T47D (cell line): ENCODE measurements at places on chromosomes 7 and 10.

- DNase-seq: no peak
These were observed 123.4 kb upstream of the ACBD5 start for GRCh38 chr10:27364028-27364427.

DNA sequence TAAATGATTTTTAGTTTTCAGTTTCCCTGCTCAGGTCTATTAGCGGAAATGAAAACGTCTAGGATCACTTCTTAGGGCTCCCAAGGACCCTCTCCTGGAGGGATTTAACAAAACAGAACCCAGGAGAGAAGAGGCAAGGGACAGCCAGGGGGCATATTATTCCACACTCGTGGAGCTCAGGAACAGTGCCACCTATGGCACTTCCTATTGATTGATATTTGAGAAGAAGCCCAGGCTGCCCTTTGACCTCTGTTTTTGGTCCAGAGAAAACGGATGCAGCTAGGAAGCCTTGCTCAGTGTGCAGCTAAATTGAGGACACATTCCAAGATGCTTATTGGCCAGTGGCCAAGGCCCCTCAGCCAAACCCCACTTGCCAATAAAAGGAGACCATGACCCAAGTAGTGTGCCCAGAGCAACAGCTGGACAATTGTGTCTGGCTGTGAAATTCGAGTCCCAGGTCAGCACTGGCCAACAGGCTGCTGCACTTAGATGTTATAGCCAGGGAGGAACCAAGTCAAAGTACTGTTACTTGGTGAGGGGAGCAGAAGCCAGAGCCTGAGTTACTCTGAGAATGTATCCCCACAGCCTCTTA is 24.0 kb upstream of the GPNMB start:
- no peak for DNase-seq

DNA sequence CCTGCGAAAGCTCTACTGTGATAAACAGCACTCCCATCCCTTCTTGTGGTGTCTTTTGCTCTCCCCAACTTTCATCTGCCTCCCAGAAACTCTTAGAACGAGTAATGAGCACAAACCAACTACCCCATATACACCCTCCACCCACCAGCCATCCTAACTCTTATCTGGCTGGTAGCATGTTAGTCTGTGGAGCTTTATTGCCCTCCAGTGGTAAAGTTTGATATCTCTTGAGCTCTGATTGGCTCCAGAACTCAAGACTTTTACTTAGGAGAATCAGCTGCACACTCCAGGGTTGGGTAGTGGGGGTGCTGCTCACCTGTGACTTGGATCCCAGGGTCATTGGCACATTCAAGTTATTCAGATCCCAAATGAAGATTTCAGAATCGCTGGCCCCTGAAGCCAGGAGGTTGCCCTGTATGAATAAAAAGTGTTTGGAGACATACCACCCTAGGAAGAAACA is 10.9 kb downstream of the SEC31B start:
- DNase-seq: peak; percentile 68

DNA sequence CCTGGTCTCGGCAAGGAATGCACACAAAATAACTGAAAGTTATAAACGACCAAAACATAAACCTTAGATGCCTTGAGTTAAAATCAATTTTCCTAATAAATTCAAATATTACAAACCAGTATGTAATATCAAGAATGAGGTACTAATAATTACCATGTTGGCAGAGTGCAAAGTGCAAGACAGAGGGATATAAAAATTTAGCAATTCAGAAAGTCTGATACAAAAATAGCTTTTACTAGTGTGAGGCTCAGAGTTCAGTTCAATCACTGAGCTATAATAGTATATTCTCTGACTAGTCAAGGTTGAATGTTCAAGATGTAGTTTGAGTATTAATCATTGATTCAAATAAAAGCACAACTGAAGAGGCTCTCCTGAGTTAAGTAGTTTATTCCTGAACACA is 4.8 kb upstream of the AUTS2 start:
- no peak for DNase-seq

DNA sequence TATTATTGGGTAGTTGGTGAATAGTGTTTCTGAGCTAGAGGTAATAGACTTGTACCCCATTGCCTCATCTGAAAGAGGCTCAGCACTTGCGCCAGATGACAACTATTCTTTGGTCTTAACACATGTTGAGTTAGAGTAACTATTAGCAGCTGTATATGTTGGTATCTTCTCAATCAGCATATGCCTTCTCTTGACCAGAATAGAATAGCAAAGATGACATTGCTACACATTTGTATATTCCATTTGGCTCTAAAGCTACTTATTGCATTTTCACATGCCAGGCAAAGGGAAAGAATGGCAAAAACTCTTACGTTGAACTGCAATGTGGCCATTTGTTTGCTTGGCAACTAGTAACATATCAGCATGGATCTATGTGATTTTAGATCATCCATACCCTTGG is 173.8 kb upstream of the AGR3 start:
- no peak for DNase-seq

DNA sequence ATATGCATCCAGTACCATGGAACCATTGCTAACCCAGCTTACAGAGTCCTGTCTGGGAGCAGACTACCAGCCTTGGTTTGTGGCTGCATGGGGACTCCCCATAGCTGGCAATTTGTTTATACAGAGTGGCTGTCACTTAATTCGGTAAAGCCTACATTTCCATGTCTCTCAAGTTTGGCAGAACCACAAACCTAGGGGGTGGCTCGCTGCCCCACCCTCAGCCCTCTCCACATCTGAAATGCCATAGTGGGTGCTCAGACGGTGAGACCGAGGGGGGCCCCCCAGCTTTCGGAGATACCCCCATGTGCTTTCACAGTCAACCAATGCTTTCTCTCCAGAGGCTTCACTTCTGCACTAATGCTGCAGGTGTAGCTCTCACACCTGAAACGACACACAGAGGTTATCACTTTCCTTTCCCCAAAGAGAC is 75.5 kb upstream of the KAT6B start:
- DNase-seq: no peak

DNA sequence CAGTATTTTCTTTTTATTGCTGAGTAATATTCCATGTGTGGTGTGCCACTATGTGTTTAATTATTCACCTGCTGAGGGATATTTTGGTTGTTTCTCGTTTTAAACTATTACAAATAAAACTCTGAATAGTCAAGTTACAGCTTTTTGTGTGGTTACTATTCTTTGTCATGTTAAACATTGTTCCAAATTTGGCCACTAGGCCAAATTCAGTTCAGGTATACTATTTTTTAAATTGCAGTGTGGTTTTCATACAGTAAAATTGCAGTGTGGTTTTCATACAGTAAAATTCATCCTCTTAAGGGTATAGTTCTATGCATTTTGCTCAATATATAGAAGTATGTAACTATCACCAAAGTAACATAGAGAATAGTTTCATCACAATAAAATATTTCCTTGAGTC is 97.4 kb upstream of the FAM3C start:
- no peak for DNase-seq

GRCh38 chr7:108724251-108725100 is 154.8 kb downstream of the DNAJB9 start:
- DNase-seq: no peak

- peak; percentile 56 for DNase-seq
These were observed 89.9 kb downstream of the CDH23 start for GRCh38 chr10:71486484-71487114.

DNA sequence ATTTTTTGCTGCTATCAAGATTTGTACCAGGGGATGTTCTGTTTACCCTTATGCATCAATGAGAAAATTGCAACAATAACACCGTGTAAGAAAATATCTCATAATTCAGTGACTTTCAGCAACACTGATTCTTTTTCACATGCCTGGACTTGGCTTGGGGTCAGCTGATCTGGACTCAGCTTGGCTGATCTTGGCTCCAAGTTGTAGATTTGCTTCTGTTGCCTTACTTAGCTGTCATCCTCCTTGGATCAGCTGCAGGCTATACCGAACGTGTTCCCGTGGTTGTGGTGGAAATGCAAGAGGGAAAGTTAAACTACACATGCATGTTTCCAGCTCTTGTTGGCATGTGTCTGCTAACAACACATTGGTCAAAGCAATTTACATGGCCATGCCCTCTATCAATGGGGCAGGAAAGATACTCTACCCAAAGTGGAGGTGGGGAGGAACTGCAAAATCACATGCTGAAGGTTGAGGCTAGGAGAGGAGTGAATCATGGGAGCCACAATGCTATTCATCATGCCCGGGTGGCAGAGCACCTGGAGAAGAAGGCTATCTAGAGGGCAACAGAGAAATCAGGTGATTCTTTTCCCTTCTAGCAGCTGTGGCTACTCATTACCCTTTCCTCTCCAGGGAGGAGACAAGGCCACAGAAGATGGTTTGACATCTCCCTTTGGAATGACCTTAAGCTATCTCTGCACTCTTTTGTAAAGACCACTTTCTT is 1276.3 kb upstream of the AUTS2 start:
- DNase-seq: no peak

DNA sequence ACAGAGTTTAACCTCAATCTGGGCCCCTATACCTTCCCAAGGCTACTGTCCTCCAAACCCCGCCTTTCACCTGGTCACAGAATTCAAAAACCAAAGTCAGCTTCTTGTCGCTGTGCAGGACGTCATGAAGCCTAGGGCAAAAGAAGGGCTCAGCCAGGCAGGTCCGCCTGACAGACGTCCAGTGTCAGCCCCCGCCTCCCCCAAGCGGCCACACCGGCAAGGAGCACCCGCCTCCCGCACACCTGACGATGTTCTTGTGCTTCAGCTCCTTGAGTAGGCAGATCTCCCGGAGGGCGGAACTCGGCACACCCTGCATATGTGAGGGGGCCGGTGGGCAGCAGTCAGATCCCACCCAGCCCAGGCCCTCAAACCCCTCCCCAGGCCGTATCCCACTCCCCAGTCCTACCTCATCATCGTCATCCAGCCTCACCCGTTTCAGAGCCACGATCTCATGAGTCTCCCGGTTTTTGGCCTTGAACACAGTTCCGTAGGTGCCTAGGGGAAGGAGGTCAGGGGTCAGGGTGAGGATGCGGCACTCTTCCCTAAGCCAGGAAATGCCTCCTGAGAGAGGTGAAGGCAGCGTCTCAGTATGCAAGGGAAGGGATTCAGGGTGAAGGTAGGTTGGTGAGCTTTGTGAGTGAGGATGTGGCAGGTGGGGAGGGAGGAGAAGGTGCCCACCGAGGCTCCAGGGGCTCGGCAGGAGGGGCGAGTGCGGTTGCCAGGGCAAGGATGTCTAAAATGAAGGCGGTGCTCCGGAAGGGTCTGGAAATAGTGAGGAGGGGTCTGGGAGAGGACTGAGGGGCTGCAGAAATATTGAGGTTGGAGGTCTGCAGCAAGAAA is 811 bp downstream of the CDK5 start:
- DNase-seq: no peak

GRCh38 chr10:81179324-81179723 is 641.6 kb downstream of the SH2D4B start:
- no peak for DNase-seq

- DNase-seq: no peak
These were observed 175.5 kb upstream of the FZD1 start for GRCh38 chr7:91088691-91089090.

GRCh38 chr7:101843293-101844271 is 26.2 kb downstream of the CUX1 start:
- DNase-seq: no peak

GRCh38 chr10:79084972-79085597 is 16.3 kb downstream of the ZMIZ1 start:
- DNase-seq: no peak

DNA sequence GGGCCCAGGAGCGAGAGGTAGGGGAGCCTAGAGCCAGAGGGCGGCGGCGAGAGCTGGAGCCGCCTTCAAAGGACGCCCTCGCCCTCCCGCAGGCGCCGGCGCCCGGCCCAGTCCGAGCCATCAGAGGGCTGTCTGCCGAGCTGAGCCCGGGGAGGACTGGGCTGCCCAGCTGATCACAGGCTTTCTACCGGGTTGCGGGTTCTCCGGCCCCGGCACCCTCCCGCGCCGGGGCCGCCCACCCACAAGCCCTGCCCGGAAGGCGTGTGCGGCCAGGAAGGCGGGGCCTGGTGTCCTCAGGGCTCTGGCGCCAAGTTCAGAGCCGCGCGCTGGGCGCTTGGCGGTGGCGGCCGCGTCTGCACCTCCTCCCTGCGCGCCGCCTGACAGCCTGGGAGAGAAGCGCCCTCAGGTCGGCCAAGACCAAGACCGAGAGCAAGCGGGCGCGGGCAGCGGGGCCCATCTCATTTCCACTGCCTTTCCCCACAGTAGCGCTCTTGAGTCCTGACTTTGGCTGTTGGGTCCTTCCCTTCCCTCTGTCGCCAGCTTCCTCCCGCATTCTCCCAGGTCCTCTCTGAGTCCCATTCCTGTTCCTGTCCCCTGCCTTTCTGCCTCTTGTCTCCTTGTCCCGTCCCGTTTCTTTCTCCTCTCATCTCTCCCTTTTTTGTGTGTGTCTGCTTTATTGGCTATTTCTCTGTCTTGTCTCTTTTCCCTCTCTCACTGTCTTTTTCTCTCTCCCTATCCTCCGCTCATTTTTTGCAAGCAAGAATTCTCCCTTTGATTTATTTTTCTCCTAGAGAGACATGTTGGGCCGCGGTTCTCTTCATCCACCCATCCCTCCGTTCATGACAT is 60.6 kb upstream of the MSMB start:
- peak; percentile 62 for DNase-seq

DNA sequence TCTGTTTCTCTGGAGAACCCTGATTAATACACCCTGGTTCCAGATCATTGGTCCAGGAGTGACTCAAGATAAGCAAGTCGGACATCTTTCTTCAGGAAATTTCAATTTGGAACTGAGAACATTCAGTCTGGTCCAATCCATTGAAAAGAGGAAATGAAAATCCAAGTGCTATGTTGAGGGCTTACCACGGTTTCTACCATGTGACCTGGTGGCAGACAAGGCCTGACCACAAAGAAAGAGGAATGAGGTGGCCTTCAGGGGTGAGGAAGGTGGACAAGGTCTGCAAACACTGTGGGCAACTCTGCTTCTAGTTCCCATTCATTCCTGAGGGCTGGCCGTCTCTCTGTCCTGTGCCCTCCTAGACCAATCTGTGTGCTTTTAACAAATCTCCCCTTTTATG is 149.2 kb upstream of the GHITM start:
- DNase-seq: no peak

- DNase-seq: no peak
These were observed 245.2 kb downstream of the TNS3 start for GRCh38 chr7:47336472-47337425.

DNA sequence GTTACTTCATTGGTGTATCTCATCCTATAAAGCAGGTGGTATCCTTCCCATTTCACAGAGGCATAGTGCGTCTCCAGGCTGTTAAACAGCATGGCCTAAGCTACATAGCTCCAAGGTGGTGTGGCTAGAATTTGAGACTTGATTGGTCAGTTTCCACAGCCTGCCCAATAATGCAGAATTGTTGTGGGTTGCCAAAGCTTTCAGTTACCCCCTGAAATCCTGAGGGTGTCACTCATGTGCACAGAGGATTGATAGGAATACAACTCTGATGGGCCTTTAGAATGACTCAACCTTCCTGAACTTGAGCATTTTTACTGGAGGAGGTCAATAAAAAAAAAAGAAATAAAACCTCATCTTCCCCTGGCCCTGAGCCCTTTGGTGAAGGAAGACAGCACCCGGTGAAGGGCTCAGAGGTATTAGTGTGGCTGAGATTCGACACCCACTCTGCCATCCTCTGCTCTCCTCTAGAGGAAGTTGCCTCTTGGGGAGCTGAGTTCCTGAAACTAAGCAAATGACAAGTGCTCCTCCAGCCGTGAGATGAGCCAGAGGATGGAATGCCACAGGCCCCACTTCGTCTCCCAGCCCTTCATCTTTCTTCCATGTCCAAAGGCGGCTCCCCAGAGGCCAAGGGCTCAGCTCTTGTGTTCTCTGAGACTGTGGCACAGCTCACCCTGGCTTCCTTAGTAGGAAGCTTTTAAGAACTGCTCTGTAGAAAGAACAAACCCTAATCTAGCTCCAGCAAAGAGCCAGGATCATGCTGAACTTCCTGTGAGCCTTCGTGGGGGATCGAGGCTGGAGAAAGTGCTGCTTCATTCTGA is 1.0 kb downstream of the ACSL5 start:
- DNase-seq: no peak

GRCh38 chr10:70186571-70186970 is 16.3 kb upstream of the SAR1A start:
- no peak for DNase-seq
